NCI-H187 treated with DMSO at 0.1 percent for 48 hours (cell line): ENCODE measurements at places on chromosomes 11 and 22.

DNA sequence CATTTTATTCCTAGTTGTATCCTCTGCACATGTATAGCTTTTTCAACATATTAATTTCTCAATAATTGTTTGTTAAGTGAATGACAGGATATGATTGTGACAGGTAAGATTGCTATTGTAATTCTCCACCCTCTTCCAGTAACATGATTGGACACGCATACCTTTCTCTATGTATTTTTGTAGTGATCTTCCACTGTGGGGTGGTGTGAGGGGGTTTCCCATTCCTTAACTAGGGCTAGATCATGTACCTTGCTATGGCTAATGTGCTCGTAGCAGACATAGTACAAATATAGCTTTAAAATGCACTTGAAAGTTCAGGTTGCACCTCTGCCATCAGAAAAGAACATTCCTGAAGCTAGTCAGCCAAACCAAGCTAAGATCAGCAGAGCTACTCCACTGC is 2392.8 kb upstream of the RAG2 start:
- no peak for DNase-seq

DNA sequence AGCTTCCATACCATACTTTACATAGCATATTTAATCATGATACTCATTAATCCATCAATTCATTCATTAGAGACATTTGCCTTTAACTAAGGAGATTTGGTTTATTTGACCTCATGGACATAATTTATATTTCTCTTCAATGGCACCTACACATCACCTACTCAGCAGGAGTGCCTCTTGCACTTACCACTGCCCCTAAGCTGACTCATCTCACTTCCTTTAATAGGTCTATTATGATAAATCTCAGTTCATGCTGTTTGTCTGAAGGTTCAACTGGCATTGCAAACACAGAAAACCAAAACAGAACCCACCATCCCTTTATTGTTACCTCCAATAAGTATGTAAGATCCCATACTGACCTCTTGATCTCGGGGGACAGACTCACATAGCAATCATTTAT is 186.7 kb downstream of the LUZP2 start:
- no peak for DNase-seq

- no peak for DNase-seq
Observed at GRCh38 chr11:78905756-78906155, 331.1 kb upstream of the NARS2 start.

DNA sequence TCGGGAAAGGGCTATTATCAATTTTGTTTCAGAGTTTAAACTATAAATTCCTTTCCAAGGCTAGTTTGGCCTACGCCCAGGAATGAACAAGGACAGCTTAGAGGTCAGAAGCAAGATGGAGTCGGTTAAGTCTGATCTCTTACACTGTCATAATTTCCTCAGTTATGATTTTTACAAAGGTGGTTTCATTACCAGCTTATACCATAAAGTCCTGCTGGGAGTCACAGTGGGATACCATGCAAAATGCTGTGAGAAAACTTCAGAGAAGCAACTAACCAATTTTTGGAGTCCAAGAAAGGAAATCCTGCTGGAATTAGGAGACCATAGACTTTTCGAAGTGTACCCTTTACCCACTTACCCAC is 17.4 kb upstream of the ZC3H12C start:
- no peak for DNase-seq

DNA sequence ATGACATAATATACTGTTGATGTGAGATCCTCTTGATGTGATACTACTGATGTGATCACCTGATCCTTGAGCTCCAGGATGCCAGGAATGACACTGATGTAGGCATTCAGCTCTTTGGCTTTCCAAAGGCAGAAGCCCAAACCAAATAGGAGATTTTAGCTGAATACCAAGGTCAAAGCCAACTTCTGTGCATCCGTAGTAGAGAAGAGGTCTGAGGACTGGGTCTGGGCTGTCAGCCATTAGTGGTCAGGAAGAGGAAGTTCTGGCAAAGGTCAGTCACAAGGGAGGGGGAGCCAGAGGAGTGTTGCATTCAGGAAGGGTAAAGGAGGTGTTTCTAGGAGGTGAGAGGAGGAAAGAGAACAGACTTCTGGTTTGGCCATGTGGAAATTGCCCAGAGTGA is 53.4 kb upstream of the PARVG start:
- DNase-seq: no peak

- no peak for DNase-seq
Observed at GRCh38 chr11:124569697-124570096, at the start of gene OR8A1. Gene OR8A1 (plus strand): TSS chr11:124569997. CDS start chr11:124570120, 123 bp downstream.

DNA sequence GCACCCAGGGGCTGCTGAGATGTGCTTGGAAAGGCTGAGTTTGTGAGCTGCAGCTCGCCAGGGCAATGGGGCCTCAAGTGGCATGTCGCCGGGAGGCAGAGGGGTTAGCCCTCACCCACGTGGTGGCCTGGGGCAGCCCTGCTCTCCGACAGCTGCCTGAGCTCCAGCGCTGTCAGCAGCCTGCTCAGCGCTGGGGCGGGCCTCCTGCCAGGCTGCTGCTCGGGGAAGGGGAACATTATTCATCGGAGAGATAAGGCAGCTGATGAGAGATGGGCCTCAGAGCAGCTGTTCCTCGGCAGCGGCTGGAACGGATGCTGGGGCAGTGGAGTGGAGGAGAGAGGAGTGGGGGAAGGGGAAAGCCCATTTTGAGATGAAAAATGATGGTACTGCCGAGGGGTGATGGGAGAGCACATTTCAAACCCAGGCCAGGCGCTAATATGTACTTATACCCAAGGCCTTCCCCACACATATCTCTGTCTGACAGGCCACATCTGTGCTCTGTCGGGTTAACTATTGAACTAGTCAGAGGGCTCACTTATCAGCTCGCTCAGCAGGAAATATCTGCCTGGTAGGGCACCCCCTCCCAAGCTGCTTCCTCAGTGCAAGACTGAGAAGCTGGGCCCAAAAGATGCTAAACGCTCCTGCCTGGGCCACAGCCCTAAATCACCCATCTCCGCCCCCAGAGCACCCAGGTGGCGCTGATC is 79.5 kb downstream of the TIMP3 start:
- DNase-seq: no peak

- DNase-seq: no peak
Observed at GRCh38 chr11:111788051-111788450, 21.9 kb upstream of the PPP2R1B start.

GRCh38 chr11:43576320-43576802 is 104.2 kb upstream of the HSD17B12 start:
- no peak for DNase-seq

GRCh38 chr11:33373636-33374035 is 116.5 kb downstream of the HIPK3 start:
- DNase-seq: no peak

DNA sequence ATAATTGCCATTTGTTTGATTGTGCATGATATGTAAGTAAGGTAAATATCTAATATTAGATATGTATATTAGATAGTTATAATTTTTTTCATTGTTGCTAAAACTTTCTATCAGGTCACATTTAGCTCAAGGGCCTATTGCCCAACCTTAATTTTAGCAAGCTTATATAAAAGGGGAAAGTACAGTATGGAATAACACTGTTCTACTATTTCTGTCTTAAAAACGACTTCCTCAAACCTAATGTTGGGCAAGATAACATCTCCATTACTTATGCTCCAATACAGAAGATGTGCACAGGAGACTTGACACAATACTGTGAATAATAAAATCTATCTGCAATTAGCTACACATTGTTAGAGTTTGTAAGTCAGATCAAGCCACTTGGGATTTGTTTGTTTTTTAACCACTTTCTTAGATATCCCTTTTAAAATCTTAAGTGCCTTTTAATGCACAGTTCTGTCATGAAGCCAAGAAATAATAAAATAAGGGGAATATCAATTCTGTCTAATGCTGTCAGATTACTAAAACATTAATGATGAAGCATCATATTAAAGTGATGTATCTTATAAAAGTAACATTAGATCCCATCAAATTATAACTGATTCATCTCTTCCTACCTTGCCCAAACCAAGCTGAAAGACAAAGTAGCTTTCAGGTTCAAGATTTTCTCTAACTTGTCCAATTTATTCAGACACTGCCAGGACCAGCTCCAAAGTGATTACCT is 98.1 kb downstream of the SIK3 start:
- DNase-seq: no peak

GRCh38 chr22:24592851-24593558 is at the start of gene LRRC75B:
Gene LRRC75B (minus strand): TSS chr22:24593073. CDS start chr22:24593039, 34 bp downstream.
- no peak for DNase-seq

DNA sequence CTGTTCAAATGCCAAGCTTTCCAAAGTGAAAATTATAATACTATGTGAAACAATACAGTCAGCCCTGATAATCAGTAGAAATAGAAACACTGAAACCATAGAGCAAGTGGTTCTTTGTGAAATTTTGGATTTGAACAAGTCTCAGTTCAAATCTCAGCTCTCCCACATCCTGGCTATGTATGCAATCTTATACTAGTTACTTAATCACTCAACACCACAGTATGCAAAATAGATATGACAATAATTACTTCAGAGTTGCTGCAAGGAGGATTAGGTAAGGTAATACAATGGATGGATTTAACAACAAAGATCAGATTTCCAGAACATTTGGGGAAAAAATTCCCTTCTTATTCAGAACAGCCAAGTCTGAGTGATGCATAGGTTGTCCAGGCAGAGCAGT is 851.8 kb upstream of the CCDC90B start:
- DNase-seq: no peak

DNA sequence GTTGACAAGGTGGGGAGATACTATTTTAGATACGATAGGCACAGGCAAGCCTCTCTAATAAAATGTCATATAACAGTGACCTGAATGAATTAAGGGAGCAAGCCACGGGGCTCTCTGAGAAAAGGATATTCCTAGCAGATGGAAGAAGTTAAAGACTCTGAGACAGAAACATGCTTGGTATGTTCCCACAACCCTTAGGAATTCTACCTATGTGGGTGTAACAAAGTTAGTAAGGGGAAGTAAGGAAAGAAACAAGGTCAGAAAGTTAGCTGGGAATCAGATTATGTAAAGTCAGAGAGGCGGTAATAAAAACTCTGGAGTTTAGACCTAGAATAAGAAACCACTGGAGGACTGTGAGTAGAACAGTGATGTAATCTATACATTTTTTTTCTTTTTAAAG is 59.7 kb upstream of the GDPD4 start:
- no peak for DNase-seq

DNA sequence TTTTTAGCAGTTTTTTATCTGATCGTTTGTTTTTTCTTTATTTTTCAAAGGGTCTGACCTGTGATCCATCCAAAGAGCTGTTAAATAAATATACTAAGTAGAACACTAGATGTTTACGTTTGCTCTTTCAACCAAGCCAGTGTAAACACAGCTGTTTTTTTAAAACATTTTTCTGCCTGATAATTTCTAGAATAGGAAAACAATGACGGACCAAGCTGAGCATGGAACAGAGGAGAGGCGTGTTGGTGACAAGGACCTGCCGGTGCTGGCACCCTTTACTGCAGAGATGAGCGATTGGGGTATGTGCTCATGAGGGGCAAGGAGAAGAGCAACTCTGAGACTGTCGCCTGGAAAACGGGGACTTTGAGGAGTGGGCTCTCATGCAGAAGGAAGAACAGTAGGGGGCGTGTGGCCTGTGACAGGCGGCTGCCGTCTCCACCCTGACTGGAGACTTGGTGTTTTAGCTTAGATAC is 28.6 kb upstream of the PANX2 start:
- no peak for DNase-seq

GRCh38 chr22:22214819-22215329 is 29.7 kb upstream of the VPREB1 start:
- no peak for DNase-seq

DNA sequence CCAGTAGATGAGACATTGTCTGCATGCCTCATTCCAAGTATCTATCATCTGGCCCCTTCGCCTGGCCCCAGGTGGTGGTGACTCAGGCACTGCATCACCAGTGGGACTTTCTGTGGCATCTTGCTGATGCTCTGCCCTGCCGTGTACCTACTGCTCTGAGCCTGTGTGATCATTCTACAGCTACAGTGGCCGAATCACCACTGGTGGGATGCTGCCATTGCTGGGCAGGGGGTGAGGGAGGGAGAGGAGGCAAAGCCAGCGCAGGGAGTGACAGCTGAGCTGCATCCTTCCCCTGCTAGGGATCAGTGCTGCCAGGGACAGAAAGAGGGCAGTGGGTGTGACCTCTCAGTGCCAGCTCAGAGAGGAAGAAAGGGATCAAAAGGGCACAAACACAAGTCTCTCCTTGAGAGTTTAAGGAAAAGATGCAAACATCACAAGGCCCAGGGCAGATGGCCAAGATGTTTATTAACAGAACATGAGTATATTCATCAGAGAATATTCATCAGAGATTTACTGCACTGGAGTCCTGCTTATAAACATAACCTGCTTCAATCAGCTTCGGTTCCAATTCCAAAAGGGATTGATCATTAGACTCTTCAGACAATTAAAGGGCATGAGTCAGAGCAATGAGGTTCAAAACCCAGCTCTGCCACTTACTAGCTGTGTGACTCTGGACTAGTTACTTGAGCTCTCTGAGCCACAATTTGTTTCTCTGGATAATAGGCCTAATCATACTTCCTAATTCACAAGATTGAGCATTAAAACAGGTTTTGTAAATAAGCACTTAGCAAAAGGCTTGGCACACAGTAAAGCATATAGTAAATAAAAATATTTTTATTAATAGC is 109.8 kb downstream of the NAT10 start:
- DNase-seq: no peak

DNA sequence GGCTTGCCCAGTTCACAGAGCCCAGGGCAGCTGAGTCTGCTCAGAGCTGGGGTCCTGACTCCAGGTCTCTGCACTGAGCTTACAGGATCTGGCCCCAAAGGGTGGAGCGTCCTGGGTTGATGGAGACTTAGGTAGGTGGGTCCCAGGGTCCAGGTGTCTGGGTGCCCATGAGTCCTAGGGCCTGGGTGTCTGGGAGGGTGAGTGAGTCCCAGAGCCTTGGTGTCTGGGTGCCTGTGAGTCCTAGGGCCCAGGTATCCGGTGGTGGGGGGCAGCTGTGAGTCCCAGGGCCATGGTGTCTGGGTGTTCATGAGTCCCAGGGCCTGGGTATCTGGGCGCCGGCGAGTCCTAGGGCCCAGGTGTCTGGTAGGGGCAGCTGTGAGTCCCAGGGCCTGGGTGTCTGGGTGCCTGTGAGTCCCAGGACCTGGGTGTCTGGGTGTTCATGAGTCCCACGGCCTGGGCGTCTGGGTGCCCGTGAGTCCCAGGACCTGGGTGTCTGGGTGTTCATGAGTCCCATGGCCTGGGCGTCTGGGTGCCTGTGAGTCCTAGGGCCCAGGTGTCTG is 1505.6 kb downstream of the BRD1 start:
- DNase-seq: no peak

GRCh38 chr11:16880184-16880801 is 133.9 kb downstream of the PLEKHA7 start:
- no peak for DNase-seq
